Mesothelial cell of epicardium (in vitro differentiated cells): ENCODE measurements at places on chromosomes 5 and 9. TPM values are rescaled to one million over a fixed set of nuclear protein-coding genes. Genes with fewer than 3 reads are reported as not detected.

The RGS14 gene
- 13.5 to 16.1 TPM (median 14.1 TPM) in 3 replicates for total RNA-seq

The SLC6A18 gene
- total RNA-seq = not detected in 3 replicates

The SPINK6 gene
- not detected in 3 replicates for total RNA-seq

The HNRNPA0 gene
- 68.6 to 71.1 TPM (median 71.0 TPM) in 3 replicates for total RNA-seq

The GMCL2 gene
- not detected in 3 replicates for total RNA-seq

The BTNL8 gene
- not detected in 3 replicates for total RNA-seq

The TAF11L5 gene
- total RNA-seq = not detected in 3 replicates

The ANKRD20A1 gene
- 2.6 to 6.8 TPM (median 6.5 TPM) in 3 replicates for total RNA-seq

The KIF4B gene
- total RNA-seq = 0.07 to 0.11 TPM in 2 of 3 replicates, not detected in the other

The ANKDD1B gene
- 0.95 to 1.5 TPM (median 1.1 TPM) in 3 replicates for total RNA-seq

The ERCC8 gene
- 14.8 to 17.1 TPM (median 15.8 TPM) in 3 replicates for total RNA-seq
